ENCODE measurements at places on chromosomes 6 and 20.

GRCh38 chr20:48681201-48681872 is 146.5 kb downstream of the PREX1 start:
- no peak for DNase-seq

GRCh38 chr6:80321011-80321410 is 214.5 kb downstream of the BCKDHB start:
- DNase-seq, result no peak

DNA sequence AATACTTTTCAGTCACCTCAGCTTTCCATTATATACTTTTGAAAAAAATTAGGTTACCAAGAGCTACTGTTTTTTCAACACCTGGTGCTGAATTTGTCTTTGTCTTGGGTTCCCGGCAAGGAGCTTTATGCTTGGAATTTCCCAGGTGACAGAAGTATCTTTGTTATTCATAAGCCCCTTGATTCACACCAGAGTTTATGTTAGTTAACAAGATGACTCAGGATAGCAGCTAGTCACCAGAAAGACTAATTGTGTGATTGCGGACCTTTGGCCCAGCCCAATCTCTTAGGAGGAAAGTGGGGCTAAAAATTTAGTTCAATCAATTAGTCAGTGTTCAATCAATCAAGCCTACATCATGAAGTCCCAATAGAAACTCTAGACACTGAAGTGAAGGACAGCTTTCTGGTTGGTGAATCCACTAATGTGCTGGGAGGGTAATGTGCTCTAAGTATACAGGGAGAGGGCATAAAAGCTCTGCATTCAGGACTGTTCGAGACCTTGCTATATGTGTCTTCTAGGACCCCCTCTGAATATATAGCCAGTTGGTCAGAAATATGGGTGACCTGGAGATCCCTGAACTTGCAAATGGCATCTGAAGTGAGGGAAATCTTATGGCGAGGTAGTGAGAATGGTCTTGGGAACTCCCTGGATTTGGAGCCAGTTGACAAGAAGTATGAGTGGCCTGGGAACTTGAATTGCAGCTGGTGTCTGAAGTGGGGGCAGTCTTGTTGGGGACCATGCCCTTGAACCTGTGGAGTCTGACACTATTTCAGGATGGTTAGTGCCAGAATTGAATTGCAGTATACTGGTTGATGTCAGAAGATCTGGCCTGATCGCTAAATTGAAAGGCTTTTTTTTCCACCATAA is 16.2 kb downstream of the TMEM30A start:
- no peak for DNase-seq

GRCh38 chr20:47392015-47392720 is 35.7 kb upstream of the ZMYND8 start:
- DNase-seq, result no peak

DNA sequence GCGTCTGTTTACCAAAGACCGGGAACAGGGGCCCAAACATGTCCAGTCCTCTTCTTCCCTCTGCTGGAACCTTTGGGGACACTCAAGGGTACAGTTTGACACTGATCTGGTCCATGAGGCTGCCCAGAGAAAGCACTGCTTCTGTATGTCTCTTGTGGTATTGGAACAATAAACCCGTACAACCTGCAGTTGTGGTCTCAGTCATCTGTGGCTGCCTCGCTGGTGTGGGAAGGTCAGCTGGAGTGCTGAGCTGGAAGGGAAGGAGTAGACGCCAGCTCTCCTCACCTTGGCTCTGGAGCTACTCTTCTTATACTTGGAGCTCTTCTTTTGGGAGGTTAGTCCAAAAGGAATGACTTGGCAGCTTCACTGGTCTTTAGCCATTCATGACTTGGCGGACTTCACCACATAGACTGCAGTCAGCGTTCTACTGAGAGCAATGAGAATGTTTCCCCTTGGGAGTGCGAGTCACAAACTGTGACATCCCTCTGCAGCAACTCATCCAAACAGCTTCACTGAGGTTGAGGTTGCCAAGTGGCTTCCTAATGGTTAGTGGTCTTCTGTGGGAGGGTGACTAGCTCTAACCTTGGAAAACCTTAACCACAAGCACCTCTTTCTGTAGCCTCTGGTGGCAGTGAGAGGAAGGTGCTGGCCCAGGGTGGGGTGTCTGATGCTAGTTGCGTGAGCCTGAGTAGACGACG is 81.2 kb downstream of the ASXL1 start:
- DNase-seq, result peak; percentile 29

GRCh38 chr6:5280920-5281319 is 19.6 kb downstream of the FARS2 start:
- no peak for DNase-seq

DNA sequence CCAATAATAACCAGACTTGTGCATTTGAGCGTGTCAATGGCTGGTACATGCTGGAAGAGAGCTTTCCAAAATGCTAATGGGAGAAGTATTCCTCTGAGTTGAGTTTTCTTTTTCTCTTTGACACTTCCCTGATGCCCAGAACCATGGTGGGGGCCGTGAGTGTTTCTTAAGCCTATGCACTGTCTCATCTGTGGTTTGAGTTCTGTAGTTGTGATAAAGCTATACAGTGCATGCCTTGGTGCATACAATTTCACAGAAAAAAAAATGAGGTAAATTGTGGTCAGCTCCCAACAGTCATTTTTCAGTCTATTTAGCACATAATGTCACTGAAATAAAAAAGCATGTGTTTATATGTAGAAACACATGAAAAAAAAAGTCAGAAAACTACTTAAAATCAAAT is 204.8 kb downstream of the HDGFL1 start:
- no peak for DNase-seq

DNA sequence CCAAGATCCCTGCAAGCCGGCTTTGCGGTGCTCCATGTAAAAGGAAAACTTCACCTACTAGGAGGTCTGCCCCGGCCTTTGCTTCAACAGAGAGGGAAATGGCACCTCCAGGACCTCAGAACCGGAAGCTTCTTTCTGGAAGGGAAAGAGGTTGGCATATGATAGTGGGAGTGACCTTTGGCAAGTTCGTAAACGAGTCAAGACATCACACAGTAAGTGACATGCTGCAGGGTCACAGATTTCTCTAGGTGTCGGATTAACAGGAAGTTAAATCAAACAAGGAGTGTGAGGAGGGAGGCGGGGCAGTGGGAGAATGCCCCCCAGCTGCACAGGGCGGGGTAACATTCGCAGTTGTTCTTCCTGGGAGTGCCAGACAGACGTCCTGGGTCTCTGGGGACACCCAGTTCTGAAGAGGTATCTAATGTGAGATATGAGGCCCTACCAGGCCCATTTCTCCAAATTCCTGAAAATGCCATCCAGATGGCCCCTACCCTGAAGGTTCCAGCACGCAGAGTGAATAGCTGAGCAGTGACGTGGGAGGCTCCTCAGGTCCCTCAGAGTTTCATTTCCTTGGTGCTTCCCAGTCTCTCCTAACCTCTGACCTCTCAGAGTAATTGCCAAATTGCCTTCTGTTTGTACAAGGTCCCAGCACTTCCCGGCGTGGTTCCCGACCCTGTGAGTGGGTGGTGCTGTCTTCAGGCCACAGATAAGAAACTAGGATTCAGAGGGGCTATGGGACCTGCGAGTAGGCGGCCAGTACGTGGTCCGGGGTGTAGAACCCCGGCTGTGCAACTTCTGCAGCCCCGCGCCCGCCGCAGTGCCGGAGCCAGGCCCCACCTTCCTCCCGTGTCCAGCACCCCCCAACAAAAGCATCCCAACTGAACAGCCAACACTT is 1.9 kb downstream of the RRBP1 start:
- DNase-seq, result no peak

- DNase-seq, result no peak
These were observed 23.5 kb downstream of the CARMIL1 start for GRCh38 chr6:25302677-25303128.

DNA sequence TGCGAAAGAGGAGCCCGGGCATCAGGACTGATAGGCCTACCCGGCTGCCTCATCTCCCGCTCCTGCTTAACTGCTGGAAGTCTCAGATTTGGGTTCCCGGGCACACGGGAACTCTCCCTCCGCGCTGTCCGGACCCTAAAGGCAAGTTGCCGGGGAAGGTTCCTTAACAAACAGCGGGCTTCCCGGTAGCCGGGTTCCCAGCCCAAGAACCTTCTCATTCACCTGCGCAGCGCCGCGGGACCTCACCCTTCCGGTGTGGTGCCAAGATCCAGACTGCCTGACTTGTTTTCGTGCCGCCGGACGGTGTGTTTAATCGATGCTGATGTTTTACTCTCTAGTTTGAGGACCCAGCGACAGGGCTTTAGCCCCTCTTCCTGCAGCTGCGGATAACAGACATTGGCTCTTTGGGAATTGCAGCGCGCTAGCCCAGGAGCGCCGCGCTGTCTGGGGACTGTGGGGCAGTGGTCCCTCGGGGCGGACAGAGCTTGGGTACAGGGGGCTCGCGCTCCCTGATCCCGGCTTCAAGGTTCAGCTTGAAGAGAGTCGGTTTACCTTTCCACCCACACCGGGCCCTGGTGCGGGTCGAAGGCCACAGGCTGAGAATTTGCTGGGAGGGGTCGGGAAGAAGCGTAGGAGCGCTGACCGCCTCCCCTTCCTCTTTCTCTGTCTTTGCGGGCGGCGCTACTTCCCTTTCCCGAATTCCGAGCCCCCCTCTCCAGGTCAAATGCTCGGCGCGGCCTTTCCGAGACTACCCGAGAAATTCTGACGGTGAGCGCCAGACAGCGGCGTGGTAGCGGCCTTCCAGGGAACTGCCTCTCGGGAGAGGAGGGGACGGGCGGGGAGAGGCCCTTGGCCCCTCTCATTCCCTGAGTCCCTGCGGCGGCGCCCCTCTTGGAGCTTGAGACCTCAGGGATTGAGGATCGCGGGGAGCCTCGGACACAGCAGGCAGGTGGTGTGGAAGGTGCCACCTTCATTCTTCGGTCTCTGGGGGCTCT is 17.2 kb downstream of the ABT1 start:
- DNase-seq, result peak; percentile 31

GRCh38 chr6:19713984-19714383 is 123.2 kb upstream of the ID4 start:
- no peak for DNase-seq

DNA sequence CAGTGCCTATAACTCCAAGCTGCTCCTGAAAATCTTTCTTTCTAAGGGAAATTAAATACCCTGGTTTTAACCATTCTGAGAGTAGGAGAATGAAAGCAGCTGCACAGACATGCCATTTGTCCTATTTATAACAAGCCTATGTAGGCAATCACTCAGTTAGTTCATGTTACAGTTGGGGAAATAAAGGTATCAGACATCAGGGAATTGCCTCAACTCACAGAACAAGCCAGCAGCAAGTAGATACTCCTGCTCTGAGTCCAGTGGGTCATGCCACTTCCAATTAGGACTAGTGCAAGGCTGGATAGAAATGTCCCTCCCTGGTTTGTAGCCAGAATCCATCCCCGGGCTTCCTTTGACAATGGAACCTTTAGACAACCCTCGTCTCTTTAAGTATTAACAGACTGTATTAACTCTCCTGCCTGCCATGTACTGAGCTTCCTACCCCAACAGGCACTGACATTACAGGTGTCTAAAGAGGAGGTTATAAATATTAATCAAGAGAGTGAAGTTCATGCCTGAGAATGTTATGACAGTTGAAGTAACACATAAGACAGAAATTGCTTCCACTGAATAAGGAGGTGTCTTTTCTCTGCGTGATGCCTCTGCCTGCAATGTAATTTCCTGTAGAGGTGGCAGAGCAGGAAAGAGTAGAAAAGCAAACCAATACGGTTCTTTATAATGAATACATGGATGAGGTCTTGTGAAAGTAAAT is 28.0 kb upstream of the MARCKS start:
- no peak for DNase-seq

DNA sequence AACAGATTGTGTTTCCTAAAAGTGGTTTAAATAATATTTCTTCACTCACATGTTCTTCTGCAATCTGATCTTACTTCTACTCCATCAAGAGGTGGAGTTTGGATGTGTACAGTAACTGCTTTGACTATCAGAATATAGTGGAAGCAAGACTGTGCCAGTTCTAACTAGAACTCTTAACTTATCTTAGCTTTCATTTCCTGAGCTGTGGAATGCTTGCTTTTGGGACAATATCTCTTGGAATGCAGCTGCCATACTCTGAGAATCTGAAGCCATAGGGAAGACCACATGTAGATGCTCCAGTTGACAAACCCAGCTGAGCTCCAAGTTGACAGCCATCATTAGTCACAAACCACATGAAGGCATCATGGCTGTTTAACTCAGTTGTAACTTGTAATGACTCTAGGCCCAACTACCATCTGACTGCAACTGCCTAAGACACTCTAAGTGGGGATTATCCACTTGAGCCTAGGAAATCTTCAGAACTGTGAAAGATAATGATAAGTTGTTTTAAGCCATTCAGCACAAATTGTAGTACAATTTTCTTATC is 40.8 kb upstream of the MAN1A1 start:
- no peak for DNase-seq

DNA sequence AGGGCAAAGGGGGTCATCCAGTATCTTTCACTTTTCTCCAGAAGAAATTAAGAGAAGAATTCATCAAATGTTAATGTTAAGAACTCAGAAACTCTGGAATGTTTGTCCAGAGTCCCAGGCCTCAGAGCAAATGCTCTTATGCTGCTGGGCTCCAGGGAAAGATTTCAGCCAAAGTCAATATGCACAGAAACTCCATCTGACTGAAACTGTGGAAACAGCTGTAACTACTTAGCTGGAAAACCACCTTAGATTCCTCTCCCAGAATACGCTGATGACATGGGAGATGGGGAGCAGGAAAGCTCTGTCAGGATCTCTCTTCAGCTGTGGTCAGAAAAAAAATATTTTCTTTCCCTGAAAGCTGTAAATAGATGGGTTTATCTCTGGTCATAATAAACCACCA is 559.6 kb downstream of the RFPL4B start:
- DNase-seq, result no peak

- no peak for DNase-seq
These were observed 67.1 kb downstream of the SGK1 start for GRCh38 chr6:134250776-134251175.

DNA sequence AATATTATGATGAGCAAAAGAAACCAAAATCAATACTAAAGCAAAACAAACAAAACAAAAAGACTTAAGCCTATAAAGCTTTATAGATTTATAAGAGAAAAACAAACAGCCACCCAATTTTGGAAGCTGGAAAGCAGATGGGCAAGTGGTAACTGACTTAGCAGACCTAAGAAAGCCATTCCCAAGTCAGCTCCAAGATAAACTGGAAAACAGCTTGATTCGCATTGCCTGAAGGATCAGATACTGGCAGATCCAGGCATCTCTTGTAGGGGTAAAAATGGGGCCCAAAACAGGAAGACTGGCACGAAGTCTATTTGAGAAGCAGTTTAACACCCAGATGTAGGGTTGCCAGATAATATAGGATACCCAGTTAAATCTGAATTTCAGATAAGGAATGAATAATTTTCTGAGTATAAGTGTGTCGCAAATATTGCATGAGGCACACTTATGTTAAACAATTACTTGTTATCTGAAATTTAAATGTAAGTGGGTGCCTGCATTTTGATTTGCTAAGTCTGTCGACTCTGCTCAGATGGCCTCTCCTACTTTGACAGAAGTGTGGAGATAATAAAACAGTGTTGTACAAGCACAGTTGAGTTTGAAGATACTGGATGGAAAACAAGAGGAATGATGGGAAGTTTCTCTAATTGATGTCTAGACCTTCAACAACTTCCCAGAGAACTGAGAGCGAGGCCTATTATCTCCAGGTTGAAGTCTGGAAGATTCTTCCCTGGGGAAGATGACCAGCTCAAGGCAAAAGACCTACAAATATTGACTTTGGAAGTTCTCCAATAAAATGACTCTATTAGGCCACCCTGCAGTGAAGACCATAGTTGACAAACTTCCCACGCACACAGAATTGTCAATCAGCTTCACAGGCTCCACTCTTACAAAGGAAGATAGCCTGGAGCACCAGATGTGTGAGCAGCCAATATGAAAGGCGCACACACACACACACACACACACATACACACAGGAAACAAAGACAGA is 113.4 kb downstream of the FAM50B start:
- DNase-seq, result no peak

GRCh38 chr20:1734269-1734858 is 76.8 kb upstream of the SIRPG start:
- DNase-seq, result peak; percentile 14
